Immature natural killer cell (primary cell): ENCODE measurements at places on chromosomes 3 and 15. TPM values are rescaled to one million over a fixed set of nuclear protein-coding genes. Genes with fewer than 3 reads are reported as not detected.

Gene SLC12A1
- polyA plus RNA-seq = not detected

Gene SLC24A5
- polyA plus RNA-seq = not detected

Gene CAND2
- polyA plus RNA-seq = 0.32 TPM

GRCh38 chr3:14633819-14634424 lies 17.6 kb upstream of the CCDC174 start:
- no peaks in the 10 kb centered on the region for H3K4me1 ChIP-seq
- no peak overlapping the region for H3K4me3 ChIP-seq
- peaks cover 13% of the 10 kb centered on the region for H3K27me3 ChIP-seq
- no peaks in the 10 kb centered on the region for H3K36me3 ChIP-seq
- peak; percentile 49 for DNase-seq
- no peak overlapping the region for H3K27ac ChIP-seq
